ENCODE measurements at places on chromosomes 13 and 19.

DNA sequence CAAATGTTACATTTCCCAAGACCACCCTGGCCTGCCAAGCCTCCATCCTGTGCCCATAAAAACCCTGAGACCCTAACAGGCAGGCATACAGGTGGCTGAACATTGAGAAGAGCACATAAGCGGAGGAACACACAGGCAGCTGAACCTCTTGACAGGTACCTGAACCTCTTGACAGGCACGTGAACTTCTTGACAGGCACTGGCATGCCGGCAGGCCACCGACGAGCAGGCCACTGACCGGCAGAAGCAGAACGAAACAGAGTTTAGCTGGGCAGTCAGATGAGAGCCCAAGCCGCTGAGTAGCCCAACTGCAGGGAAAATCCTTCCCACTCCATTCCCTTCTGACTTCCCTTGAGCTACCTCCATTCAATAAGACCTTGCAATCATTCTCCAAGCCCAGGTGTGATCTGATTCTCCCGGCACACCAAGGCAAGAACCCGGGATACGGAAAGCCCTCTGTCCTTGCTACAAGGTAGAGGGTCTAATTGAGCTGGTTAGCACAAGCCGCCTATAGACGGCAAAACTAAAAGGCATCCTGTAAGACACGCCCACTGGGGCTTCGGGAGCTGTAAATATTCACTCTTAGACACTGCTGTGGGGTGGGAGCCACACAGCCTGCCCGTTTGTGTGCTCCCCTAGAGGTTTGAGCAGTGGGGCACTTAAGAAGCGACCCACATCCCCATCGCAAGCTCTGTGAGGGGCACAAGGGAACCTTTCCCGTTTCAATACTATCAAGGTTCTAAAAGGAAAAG lies 2613.9 kb upstream of the PCDH20 start:
- no peak for DNase-seq

DNA sequence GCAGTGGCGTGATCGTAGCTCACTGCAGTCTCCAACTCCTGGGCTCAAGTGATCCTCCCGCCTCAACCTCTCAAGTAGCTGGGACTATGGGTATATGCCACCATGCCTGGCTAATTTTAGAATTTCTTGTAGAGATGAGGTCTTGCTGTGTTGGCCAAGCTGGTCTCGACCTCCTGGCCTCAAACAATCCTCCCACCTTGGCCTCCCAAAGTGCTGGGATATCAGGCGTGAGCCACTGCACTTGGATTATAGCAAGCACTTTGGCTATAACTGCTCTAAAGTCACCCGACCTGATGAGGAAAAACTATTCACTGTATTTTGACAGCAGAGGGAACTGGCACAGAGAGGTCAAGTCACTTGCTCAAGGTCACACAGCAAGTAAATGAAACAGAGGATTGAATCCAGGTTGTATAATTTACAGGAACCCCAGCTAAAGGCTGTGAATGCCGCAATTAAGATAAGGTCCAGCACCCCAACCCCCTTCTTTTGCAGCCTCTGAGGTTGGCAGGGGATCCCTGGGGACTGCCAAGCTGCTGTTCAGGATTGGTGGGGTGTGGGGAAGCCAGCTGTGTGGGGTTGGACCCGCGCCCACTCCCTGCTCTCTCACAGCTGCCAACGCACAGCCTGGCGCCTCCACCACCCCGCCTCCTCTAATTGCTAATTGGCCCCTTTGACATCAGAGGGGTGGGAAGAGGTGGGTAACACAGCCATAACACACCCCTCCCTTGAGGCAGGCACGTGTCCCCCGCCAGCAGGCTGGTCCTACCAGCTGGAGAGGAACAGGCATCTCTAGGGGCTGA lies 6.0 kb downstream of the TMIGD2 start:
- DNase-seq: no peak

DNA sequence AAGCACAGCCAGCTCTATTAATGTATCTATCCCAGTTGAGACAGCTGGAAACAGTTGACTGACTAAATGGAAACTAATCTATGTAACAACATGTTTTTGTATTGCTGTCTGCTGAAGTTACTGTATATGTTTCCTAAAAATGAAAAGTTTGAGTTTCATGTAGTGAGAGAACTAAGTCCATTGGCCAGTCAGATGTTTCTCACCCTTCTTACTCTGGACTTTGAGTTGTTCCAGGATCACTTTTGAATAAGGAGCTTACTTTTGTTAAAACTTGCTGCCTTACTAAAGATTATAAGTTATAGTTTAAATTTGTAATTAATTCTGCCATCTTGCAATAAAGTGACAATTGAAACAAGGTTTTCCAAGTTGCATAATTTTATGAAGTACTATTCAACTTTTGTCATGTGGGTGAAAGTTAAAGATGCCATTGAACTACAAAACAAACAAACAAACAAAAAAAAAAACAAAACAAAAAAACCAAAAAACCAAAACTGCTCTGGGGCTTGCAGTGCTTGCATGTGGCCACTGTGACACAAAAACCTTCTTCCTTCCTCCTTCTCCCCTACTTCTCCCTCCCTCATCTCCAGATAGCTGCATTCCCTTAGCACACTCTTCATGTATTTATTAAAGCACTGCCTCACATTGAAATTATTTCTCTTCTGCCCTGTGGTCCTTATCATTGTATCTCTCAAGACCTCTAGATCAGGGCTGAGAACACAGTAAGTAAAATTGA lies 15.3 kb downstream of the WDFY2 start:
- no peak for DNase-seq

- no peak for DNase-seq
Measured at GRCh38 chr13:32897296-32897695, 118.9 kb upstream of the KL start.

GRCh38 chr13:80436571-80437169 lies 95.7 kb upstream of the SPRY2 start:
- no peak for DNase-seq

DNA sequence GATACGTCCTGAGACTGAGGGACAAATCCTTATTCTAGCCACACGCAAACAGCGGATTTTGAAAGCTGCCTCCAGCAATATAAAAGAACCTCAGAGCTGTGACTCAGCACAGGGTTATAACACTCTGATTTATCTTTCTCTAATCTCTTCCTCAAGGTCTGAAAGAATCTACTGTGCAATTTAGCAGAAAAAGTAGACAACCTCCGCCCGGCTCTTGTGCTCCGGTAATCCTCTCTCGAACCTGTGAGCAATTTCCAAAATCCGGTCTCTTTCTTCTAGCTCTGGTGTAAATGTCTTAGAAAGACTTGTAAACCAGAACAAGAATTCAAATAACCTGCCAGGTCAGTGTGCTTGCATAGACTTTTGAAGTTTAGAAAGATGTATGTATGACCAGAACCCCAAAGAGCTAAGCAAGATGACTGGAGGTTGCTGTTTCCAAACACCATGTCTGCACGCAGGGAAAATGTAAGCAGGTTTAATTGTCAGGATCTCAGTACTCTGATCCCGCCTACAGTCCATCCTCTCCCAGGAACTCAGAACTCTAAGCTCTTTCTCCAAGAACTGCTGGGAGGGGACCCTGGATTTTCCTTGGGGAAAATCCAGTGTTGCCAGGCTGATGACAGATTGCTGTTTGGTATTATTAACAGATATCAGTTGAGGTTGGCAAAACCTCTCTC lies 338.1 kb downstream of the RFC3 start:
- DNase-seq: no peak

DNA sequence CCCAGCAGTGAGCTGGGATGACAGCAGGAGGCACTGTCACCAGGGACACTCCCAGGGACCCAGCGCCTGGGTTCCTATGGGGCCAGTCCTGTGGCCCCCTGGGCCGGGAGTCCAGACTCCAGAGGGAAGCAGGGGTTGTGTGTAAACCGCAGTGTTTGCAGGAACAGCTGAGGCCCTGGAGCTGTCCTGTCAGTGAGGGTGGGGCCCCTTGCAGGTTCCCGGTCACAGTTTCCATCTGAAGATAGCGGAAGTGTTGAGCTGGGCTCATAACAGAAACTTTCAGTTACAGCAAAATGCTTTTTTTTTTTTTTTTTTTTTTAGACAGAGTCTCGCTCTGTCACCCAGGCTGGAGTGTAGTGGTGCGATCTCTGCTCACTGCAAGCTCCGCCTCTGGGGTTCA lies 17.7 kb upstream of the CSNK1G2 start:
- DNase-seq: peak; percentile 54

DNA sequence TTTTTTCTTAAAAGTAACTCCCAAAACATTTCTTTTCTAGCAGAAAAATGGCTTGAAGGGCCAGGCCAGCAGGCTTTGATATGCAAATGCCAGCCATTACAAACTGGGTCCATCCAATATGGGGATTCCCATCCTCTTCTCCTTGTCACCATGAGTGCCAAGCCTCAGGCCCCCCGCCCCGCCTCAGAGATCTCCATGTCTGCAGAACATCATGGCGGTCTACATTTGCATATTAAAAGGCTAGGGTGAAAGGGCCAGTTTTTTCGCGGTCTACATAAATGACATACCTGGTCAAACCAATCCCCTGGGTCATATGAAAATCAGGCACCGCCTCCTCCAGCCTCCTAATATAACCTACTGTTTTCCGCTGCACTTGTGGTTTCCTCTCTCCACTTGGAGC lies 1327.6 kb downstream of the UQCRFS1 start:
- no peak for DNase-seq

GRCh38 chr13:44422755-44423643 lies 49.4 kb downstream of the SERP2 start:
- DNase-seq: no peak

DNA sequence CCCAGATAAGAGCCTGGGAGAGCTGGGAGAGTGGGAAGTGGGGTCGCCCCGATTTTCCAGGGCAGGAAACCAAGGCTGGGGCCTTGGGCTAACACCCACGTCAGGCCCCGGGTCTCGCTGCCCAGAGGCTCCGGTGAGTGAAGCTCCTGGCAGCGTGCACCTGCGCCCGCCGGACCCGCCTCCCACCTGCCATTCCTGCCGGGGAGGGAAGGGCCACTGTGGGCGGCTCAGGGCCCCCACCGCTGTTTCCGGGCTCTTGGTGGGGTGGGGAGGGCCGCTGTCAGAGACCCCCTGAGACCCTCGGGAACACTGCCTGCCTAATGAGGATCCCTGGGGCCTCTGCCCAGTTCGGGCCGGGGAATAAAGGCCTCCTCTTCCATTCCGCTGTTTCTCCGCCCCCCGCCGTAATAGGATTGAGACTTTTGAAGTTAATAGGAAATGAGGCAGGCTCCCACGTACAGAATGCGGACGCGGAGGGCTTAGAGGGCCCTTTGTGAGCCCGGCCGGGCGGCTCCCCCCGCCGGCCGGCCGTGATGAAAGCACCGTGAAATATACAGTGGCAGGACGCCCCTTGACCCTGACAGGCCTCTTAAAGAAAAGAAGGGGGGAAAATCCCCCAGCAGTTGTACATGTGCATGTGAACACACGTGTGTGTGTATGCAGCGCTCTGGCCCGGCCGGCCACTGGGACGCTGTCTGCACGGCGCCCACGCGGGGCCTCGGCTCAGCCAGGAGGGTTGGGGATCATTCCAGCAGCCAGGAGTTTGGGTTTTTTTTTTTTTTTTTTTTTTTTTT lies 33.2 kb downstream of the EFNA2 start:
- DNase-seq: no peak

DNA sequence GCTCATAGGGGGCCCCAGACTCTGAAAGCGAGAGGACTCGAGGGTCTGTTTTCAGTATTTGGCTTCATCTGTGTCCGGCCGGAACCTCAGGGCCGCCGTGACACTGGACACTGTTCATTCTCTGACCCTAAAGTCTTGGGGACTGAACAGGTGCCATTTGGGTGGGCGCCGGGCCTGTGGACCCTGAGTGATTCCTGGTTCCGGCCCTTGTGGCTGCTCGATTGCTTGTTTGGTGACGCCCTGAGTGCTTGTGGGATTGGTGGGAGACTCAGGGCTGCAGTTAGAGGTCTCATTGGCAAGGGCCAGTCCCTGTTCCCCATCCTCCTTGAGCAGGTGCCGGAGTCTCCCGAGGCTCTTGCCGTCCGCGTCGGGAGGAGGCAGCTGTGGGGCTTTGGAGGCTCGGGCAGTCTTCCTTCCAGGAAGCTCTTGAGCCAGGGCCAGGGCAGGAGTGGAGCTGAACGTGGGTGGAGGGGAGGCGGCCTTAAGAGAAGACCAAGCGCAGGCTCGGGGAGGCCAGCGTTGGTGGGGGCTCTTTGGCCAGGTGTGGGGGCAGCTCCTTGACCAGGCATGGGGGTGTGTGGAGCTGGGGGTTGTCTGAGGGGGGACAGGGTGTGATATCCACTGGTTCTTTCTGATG lies 4.7 kb downstream of the PTBP1 start:
- DNase-seq: no peak

- no peak for DNase-seq
Measured at GRCh38 chr13:30333616-30334015, 26.3 kb upstream of the KATNAL1 start.

DNA sequence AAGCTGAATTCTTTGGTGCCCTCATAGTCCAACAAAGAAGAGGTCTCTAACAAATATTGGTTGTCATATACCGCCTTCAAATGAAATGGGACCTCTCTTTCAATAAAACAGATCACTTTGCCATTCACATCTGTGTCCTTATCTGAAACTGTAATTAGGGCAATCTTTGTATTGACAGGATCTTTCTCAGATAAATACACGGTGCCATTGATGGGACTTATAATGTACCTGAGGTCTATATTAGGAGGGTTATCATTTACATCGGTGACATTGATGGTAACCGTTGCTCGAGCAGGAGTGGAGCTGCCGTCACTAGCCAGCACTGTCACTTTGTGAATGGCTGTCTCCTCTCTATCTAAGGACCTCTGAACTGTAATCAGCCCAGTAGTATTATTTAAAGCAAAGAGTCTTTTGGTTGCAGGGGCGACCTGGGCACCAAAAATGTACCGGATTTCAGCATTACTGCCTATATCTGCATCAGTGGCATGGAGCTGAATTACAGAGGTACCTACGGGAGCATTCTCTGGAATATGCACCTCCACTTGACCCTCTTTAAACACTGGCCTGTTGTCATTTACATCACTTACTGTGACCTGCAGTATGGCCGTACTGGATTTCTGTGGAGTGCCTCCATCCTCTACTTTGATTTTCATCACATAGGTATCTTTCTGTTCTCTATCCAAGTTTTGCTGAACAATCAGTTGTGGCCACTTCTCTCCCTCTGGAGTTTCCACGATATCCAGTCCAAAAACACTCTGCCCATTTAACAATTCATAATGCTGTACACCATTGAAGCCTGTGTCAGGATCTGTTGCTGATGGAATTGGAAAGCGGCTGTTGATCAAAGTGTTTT lies 2.8 kb downstream of the PCDH9 start:
- no peak for DNase-seq

GRCh38 chr13:101930331-101930730 lies 471.5 kb downstream of the FGF14 start:
- no peak for DNase-seq
